ENCODE measurements at places on chromosomes 5 and 9.

- no peak for DNase-seq
Measured at GRCh38 chr9:109166171-109166770, 778 bp downstream of the FRRS1L start.

GRCh38 chr9:137605121-137606004 is at the start of gene ARRDC1:
Gene ARRDC1 (plus strand): TSS chr9:137605686. CDS start chr9:137605718, 32 bp downstream.
- DNase-seq: peak; percentile 90

DNA sequence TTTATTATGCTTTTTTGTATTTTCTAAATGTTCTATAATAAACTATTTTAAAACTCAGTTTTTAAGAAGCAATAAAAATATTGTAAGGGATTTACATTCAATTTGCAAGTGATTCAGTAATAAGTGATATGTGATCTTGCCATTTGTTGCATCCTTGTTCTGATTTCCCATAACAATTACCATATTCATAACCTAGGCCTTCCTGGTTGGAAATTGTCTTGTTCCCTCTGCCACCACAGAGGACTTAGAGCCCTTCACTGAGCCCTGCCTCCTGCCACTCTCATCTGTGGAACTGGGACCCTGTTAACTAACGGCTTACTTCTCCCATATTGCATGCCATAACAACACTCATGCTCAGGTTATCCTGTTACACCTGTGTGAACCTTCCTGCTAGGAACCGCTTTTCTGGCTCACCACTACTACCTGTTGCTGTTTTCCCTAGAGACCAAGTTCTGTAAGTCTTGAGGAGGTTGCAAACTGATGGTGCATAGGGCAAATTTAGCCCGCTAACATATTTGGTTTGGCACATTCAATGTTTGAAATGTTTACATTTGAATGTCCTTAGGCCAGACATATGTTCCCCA is 32.9 kb upstream of the DTWD2 start:
- DNase-seq: no peak

DNA sequence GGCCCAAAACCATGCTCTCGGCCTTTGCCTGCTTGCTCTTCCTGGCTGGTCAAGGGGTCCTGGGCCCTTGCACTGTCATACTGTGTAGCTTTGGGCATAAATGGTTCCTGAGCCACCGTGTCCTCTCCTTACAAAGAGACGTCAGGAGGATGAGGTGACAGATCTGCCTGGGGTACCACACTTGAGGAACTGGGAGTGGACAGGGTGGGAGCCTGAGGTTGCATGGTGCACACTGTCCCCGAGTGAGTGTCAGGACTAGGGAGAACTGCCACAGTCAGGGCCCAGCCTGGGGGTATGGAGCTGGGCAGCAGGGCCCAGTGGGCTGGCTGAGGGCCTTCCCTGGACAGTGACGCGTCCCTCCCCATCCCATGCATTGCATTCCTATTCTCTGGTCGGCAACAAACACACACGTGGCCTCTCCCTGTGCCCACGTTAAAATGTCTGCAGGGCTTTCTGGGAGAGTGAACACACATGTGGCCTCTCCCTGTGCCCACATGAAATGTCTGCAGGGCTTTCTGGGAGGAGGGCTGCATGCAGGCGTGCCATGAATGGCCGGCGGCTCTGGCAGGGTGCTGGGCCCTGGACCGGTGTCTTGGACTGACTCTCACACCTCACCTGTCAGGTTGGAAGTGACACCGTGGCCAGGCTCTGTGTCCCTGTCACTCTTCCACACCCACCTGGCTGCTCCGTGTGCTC is 122.1 kb upstream of the COL5A1 start:
- no peak for DNase-seq

- DNase-seq: no peak
Measured at GRCh38 chr9:13035822-13036221, 243.7 kb downstream of the MPDZ start.

DNA sequence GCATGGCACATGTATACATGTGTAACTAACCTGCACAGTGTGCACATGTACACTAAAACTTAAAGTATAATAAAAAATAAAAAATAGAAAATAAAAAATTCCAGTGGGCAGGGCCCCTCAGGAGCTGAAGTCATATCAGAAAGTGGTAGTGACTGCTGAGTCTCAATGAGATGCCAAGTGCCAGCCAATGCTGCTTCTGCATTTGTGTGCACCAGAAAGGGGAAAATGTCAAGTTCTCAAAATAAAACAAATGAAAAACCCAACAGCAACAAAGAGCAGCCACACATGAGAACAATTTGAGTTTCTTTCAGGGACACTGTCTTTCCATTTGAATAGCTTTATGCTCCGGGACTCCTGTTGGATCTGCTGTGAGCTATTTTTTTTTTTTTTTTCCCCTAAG is 117.2 kb upstream of the CCDC112 start:
- DNase-seq: no peak

- DNase-seq: no peak
Measured at GRCh38 chr9:720239-720881, 121.1 kb upstream of the DMRT1 start.

GRCh38 chr5:154031937-154032489 is 6.7 kb downstream of the FAM114A2 start:
- no peak for DNase-seq

GRCh38 chr9:79433703-79434102 is 138.1 kb upstream of the TLE4 start:
- no peak for DNase-seq

DNA sequence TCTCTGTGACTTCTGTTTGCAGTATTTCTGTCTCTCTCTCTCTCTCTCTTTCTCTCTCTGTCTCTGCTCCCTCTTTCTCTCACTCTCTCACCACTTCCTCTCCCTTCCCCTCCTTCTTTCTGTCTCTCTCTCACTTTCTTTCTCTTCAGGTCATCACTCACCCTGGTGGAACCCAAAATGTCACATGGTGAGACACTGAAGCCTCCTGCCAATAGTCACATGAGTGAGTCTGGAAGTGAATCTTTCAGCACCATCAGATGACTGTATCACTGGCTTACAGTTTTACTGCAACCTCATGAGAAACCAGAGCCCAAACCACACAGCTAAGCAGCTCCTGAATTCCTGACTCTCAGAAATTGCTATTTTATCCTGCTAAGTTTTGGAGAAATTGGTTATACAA is 414.6 kb downstream of the CAAP1 start:
- DNase-seq: no peak

DNA sequence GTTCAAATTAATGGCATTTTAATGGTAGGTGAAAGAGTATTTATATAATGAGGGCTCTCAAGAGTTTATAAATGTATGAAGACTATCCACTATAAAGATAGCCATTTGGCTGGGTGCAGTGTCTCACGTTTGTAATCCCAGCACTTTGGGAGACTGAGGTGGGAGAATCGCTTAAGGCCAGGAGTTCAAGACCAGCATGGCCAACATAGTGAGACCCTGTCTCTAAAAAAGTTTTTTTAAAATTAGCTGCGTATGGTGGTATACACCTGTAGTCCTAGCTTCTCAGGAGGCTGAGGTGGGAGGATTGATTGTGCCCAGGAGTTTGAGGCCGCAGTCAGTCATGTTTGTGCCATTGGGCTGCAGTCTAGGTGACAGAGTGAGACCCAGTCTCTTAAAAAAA is 61.6 kb downstream of the ERBIN start:
- DNase-seq: no peak

DNA sequence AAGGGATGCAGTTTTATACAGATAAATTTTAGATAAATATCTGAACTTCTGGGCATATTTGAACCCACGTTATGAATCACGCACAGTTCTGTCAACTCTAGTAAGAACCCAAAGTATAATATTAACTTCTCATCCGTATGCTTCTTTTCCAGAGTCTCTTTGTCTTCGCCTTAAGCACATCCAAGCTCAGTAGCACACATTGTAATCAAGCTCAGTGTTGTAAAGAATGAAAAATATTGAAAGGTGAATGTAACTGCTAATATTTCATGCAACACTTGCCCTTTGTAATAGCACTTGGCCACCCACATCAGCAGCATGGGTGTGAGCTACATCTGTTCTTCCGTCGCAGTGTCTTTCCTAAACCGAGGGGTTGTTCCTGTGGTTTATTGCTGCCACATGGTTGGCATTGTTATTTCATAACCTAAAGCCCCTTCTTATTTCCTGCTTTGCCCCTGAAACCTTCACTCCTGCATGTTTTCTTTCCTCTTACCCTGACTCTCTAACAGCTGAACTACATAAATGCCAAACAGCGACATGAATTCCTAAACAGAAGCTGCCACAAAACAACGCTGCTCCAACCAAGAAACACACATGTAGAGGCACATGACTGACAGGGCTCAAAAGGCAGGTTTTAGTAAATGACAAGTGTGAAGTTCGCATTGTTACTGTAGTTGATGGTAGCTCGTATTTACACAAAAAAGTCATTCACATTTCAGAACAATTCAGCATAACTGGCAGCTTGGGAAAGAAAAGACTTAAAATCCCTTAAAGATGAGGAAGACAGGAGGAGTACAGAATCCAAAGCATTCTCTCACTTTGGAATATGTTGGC is 190.1 kb upstream of the MEF2C start:
- DNase-seq: peak; percentile 38

DNA sequence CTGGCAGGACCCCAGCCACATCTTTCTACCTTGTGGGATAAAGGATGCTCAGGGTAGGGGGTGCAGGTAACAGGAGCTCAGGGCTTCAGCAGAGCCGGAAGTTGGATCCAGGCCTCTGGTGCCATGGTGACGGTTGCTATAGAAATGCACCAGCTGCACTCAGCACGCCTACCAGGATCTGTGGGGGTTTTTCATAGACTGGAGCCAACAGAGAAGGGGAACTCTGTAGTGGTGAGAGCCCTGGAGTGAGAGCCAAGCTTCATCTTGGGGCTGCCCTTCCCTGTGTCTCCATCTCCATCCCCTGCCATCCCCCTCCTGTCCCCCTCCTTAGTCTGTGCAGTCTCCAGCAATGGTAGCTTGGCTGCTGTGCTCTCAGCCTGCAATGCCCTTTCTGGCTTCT is 27.5 kb upstream of the BOD1 start:
- DNase-seq: no peak

DNA sequence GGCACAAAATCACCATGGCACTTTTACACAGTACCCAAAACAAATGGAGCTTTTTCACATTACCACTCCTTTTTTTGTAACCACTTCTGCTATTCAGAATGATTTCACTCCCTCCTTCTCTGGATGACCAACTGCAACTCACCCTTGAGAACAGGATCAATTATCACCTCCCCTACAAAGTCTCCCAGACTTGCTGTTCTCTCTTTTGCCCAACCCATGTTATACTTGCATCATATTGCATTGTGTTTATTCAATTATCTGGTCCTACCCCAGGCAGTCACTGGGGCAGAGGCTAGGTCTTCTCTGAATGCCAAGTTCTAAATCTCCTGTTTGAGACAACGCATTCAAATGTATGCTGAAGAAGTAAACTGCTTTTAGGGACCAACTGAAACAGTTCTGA is 96.0 kb downstream of the GPR21 start:
- no peak for DNase-seq

DNA sequence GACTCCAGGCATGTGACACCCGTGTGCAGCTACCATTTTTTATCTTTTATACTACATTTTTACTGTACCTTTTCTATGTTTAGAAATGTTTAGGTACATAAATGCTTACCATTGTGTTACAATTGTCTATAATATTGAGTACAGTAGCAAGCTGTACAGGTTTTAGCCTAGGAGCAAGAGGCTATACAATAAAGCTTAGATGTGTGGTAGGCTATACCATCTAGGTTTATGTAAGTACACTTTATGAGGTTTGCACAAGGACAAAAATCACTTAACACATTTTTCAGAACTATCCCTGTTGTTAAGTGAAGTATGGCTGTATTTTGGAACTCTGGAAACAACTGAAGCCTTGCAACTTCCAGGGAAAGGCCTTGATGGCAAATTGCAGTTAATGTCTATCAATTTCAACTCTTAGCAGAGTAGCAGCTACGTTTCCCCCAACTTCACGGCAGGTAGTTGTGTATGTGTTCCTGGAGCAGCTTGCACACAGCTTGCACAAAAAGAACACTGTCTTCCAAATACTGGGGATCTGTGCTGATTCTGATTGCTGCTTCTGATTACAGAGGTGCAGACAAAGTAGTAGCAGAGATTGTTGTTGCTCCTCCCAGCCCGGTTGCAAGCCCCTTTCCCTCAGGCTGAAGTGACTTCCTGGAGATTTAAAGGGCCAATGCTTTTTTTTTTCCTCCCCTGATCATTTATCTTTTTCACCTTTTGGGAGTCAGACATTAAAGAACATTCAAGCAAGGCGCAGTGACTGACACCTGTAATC is 30.0 kb downstream of the SIL1 start:
- no peak for DNase-seq

DNA sequence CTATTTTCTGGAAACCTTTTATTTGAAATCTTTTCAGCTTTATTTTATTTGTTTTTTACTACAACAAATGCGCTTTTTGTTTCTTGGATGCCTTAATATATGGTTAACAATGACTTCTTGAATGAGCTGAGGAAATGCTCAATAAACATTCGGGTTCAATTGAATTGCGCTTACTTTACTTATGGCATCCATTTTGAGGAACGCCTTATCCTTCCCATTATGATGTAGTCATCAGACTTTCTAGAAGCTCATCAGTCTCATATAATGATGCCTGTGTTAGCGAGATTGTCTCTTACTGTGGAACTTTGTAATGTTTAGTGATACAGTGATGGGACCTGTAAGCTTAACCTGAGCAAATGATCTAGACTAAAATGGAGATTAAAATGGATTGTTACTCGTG is 916 bp downstream of the SHLD3 start:
- no peak for DNase-seq

DNA sequence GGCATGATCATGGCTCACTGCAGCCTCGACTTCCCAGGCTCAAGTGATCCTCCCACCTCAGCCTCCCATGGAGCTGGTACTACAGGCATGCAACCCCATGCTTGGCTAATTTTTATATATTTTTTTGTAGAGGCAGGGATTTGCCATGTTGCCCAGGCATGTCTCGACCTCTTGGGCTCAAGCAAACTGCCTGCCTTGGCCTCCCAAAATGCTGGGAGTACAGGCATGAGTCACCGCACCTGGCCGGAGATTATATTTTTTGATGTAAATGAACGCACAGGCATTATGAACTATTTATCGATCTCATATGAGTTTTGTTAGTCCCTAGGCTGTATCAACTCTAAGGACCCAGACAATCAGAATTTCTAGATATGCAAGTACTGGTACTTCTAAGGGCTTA is 25.5 kb upstream of the CEP120 start:
- DNase-seq: no peak

- no peak for DNase-seq
Measured at GRCh38 chr5:59449905-59450644, 443.5 kb downstream of the PDE4D start.

DNA sequence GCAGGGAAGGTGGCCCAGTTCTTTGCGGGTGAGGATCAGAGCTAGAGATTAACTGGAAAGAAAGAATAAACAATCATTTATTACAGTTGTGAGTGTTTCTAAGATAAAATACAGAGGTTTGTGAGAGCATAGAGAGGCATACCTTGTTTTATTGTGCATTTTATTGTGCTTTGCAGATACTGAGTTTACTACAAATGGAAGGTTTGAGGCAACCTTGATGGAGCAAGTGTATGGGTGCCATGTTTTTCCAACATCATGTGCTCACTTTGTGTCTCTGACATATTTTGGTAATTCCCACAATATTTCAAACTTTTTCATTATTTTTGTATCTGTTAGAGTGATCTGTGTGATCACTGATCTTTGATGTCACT is 715 bp upstream of the C5orf34 start:
- DNase-seq: no peak
